ENCODE measurements at places on chromosomes 3 and 15. TPM values are rescaled to one million over a fixed set of nuclear protein-coding genes. Genes with fewer than 3 reads are reported as not detected.

- no peak overlapping the region for H3K4me3 ChIP-seq
- H3K27ac ChIP-seq: no peak overlapping the region
- peaks cover 40% of the 10 kb centered on the region for H3K27me3 ChIP-seq
- DNase-seq: no peak
- no peaks in the 10 kb centered on the region for H3K36me3 ChIP-seq
Observed at GRCh38 chr3:115624029-115624741, 875 bp downstream of the GAP43 start.

GRCh38 chr15:50377867-50378751 is 23.1 kb upstream of the GABPB1 start:
- H3K4me3 ChIP-seq: no peak overlapping the region
- no peak for DNase-seq
- H3K27me3 ChIP-seq: no peaks in the 10 kb centered on the region
- no peak overlapping the region for H3K27ac ChIP-seq
- H3K4me1 ChIP-seq: no peaks in the 10 kb centered on the region

GRCh38 chr3:69241769-69242168 is 119.4 kb upstream of the LMOD3 start:
- peaks cover 5% of the 10 kb centered on the region for H3K4me1 ChIP-seq
- DNase-seq: no peak
- no peak overlapping the region for H3K27ac ChIP-seq
- H3K4me3 ChIP-seq: no peak overlapping the region

GRCh38 chr3:73484656-73485248 is 140.0 kb downstream of the PDZRN3 start:
- H3K36me3 ChIP-seq: no peaks in the 10 kb centered on the region
- no peak for DNase-seq
- no peaks in the 10 kb centered on the region for H3K4me1 ChIP-seq
- peaks cover 21% of the 10 kb centered on the region for H3K27me3 ChIP-seq
- no peak overlapping the region for H3K4me3 ChIP-seq
- no peak overlapping the region for H3K27ac ChIP-seq

DZIP1L gene
- 3.8 TPM for total RNA-seq

WDR76 gene
- 29.0 TPM for total RNA-seq

NPAP1 gene
- total RNA-seq: not detected

CHRFAM7A gene
- not detected for total RNA-seq

Measured in PC-3 (cell line).